ENCODE measurements at places on chromosomes 5 and 9.

DNA sequence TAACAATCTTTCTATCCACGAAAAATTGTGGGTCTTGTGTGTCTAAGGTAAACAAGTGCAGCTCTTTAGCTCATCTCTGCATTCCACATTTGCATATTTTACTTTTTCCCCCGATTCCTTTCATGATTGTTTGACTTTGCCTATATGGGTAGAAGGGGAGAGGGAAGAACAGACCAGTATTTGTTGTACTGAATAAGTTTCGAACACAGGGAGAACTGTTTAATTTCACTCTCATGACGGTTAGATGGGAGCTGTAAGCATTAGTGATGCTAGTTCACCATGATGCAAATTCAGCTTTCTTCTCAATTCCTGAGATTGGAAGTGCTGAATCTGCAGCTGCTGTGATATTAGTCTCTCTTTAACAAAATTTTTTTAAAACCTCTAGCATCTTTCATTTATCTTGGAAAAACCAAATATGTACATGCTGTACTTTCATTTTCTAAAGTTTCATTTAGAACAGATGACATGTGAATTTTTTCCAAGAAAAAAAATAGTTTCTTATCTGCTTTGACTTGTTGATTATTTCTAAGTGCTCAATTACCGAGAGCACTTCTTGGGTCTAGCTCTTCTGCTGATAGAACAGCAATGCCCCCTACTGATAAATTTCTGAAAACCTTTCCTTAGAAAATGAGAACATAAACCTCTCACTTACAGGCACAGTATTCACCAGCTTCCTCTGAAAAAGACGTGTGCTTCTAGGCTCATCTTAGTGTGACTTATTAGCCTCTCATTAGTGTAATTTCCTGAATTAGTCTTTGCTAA is 149.5 kb downstream of the BAAT start:
- DNase-seq, result no peak

DNA sequence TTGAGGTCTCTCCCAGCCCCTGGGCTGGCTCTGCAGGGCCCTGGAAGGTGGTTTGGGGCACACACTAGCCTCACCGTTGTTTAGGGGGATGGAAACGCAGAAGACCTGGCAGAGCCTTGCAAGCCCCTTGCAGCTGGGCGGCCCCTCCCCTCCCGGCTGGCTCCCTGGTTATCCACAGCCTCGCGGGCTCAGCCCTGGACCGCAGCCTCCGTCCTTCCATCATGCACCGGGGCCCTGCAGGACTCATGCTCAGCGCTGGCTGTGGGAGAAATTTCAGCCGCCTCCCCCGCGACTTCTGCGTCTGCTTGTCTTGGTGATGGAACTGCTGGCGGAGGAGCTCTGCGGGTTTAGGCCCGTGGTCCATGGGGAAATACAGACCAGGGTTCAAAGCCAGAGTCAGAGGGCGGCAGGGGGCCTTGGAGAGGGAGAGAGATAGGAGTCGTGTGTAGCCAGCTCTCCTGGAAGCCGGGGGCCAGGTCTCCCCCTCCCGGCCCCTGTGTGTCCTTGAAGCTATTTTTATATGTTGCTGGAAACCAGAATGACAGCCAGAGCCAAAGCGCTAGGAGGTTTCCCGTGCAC is 75.8 kb upstream of the IER5L start:
- no peak for DNase-seq

DNA sequence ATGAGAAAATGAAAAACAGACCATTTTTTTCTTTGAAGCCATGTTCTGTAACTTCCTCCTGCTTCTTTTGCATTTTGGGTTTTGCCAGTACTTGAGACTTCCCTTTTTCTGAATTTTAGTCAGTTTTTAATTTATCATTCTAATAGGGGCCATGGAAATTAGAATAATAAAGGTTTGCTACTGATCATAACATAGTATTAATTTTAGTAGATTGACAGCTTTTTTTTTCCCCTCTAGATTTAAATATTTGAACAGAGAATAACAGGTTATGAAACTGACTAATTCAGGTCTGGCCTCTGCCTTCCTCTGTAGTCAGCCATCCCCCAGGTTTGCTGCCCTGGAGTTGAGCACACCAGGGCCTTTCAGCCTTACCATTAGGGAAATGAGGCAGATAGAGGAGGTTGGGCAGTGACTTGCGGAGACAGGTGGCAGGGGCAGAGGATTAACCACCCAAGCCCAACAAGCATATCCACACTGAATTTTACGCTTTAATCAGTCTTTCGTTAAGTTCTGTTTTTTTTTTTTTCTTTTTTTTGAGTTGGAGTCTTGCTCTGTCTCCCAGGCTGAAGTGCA is 80.1 kb upstream of the TNFAIP8 start:
- no peak for DNase-seq

GRCh38 chr5:169881702-169882303 is 98.5 kb downstream of the INSYN2B start:
- DNase-seq, result no peak

- DNase-seq, result no peak
Observed at GRCh38 chr5:180548563-180548962, 42.7 kb downstream of the SCGB3A1 start.

GRCh38 chr5:60354311-60354710 is 345.7 kb downstream of the DEPDC1B start:
- no peak for DNase-seq

DNA sequence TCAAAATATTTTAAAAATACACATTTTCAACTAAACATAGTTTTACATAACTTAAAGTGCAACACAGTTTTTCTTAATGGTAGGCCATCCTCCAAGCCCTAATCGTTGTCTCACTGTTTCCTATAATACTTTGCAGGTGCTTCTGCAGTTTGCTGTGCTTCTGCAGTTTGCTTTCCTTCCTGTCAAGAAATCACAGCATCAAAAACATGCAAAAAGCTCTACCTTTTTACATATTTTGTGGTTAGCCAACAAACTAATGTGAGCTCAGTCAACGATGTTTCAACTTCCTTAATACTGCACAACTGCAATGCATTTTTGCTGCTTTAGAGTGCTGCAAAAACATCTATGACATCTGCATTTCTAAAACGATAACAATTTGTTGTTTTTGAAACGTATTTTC is 25.2 kb downstream of the EMB start:
- no peak for DNase-seq

DNA sequence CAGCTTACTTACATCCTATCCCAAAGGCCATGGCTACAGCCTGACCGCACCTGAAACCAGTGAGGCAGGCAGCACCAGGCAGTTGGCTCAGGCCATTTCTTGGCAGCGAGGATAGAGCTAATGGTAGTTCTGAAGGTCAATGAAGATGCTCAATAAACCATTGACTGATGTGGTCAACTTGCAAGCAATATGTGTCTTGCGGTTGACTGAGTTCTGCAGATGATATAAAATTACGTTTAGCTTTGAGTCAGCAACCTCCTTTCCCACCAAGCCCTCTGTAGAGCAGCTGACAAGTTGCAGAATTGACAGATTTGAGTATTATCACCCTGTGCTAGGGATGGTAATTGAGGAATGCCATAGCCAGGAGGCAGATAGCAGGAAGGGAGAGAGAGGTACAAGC is 189.0 kb upstream of the PUM3 start:
- DNase-seq, result no peak

GRCh38 chr9:126093771-126094170 is 232.9 kb upstream of the MVB12B start:
- DNase-seq, result no peak

GRCh38 chr9:126166866-126167265 is 159.8 kb upstream of the MVB12B start:
- DNase-seq, result no peak

DNA sequence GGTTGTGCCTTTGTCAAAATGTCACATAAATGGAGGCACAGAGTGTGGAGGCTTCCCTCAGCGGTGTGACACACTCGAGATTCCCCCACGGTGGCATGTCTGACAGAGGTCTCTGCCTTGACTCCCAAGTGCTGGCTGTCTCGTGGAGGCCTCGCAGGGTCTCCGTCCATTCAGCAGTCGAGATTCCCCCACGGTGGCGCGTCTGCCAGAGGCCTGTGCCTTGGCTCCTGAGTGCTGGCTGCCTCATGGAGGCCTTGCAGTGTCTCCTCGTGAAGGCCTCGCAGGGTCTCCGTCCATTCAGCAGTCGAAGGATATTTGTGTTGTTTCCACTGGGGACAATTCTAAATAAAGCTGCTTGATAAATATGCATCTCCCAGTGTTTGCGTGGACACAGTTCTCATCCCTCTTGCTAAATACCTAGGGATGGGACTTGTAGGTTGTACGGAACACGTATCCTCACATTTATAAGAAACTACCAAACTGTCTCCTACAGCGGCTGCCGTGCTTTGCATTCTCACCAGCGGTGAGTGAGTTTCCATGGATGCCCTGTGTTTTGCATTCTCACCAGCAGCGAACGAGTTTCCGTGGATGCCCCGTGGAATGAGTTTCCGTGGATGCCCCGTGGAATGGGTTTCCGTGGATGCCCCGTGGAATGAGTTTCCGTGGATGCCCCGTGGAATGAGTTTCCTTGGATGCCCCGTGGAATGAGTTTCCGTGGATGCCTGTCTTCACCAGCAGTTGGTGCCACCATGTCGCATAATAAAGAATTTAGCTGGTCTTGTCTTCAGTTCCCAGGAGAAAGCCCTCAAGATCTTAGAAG is 25.8 kb downstream of the PNPLA7 start:
- DNase-seq, result no peak

DNA sequence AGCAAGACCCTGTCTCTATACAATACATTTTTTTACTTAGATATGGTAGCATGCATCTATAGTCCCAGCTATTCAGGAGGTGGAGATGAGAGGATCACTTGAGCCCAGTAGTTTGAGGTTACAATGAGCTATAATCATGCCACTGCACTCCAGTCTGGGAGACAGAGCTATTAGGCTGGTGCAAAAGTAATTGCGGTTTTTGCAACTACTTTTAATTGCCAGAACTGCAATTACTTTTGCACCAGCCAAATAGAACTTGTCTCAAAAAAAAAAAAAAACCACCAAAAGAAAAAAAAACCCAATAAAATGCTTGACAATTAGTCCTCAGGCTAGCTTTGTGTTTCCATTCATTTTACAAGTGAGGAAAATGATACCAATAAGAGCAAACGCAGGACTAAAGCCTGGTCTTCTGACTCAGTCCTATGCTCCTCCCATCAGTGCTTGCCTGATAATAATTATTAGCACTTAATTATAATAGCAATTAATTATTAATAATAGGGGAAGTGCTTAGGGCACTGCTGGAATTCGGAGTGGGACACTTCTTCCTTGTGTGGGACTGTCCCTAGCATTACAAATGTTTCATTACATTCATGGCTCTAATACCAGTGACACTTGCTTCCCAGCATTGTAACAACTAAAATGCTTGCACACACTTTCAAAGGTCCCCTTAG is 73.1 kb upstream of the TAF1L start:
- no peak for DNase-seq

GRCh38 chr5:53323943-53324642 is 156.3 kb upstream of the FST start:
- DNase-seq, result no peak

- DNase-seq, result no peak
Observed at GRCh38 chr9:109519366-109519765, 21.3 kb upstream of the PTPN3 start.

GRCh38 chr5:10601246-10602030 is 37.6 kb downstream of the ANKRD33B start:
- no peak for DNase-seq

DNA sequence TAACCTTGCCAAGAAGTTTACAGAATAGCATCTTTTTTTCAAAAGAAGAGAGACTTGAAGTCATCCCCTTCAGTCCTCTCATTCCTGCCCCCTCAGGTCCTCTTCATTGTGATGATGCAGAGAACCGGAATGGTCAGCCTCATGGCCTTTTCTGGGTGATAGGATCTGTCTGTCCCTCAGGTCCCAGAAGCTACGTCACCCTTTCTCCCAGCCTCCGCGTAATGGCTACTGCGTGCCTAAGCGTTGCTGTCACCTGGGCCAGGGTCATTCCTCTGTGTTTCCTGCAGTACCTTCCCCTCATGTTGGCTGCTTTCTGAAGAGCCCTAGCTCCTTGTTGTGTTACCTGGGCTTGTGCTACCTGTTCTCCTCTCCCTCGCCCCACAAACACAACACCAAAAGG is 4.7 kb downstream of the PIK3R1 start:
- DNase-seq, result no peak

DNA sequence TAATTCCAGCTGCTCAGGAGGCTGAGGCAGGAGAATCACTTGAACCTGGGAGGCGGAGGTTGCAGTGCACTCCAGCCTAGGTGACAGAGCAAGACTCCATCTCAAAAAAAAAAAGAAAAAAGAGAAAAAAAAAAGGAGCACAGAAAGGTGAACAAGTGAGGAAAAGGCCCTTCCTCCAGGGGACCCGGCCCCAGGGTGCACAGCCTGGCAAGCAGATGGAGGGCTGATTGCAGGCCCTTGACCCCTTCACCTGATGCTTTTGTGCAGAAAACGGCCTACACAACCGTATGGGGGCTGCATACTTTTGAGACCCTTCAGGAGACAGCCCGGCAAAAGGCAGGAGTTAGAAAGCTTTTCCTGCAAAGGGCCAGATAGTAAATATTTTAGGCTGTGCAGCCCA is 33.9 kb downstream of the HRH2 start:
- no peak for DNase-seq

DNA sequence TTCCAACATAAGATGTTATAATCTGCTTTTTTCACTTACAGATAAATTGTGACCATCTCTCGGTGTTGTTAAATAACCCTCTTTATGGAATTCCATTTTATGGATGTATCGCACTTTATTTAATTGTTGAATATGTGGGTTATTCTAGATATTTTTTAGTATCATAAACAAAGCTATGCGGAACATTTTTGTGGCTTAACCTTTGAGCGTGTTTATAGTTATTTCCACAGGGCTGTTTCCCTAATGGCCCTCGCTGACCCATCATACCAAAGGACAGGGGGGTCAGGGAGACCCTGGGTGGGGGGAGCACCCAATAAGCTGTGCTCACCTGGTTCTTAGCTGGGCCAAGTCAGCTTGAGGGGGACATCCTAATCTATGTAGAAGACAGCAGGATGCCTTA is 65.3 kb downstream of the NDST1 start:
- DNase-seq, result no peak

DNA sequence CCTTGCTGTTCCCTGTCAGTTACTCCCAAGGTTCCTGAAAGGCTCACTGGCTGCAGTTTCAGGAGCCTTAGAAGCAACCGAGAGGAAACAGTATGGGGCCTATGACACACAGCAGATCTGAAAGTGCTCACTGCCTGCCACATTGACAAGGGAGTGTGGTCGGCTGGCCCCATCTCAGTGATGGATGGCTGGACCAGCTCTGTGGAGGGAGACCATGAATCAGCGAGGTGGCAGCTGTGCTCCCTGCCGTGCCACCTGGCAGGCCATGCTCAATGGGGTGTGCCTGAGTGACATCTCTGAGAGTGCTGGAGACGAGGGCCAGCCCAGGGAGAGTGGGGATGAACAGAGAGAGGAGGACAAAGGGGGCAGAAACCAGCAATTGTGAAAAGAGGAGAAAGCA is 49.1 kb downstream of the DOCK2 start:
- no peak for DNase-seq

Measured in stimulated activated CD8-positive, alpha-beta memory T cell treated with anti-CD3 and anti-CD28 coated beads, Interleukin-15, amount 100 ng/mL, for 4 hours (primary cell).